Fibroblast of the aortic adventitia (primary cell): ENCODE measurements at places on chromosomes 13 and 19.
A peak's percentile ranks its signal among the peaks of the same experiment; 100 is the strongest.

DNA sequence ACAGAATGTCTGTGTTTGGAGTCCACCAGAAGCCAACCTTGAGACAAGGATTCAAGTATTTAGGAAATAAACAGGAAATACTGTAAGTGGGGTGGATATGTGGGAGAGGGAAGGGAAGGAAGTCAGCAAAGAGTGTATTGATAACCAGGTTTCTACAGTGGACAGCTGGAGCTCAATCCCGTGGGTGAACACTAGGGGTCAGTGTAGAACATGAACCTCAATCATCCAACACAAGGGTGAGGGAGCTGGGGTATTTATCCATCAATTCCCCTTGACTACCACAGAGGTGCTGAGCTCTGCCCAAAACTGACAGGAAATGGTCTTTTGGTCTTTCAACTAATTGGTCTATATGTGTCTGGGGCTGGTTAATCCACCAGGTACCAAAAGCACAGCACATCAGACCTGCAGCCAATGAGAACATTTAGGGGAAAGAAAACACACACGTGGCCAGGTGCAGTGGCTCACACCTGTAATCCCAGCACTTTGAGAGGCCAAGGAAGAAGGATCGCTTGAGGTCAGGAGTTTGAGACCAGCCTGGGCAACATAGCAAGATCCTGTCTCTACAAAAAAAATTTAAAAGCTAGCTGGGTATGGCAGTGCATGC is 5.6 kb upstream of the SYDE1 start:
- DNase-seq = peak; percentile 54

- no peak for DNase-seq
These were observed 1037.0 kb upstream of the SPRY2 start for GRCh38 chr13:81377921-81378320.

DNA sequence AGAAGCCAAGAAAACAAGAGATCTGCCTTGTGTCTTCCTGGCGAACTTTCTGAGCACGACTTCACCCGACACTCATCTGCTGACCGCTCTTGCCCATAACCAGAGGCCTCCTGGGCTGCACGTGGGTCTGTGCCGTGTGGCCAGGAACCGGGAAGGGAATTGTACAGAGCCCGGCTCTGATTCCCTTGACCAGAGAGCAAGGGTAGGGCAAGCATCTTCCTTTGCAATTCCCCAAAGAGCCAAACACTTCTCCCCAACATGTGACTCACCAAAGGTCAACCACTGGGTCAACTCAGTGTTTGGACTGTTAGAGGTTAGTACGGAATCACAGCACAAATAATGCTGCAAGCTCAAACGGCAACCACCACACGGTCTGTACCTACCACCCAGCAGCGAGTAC is 48.9 kb downstream of the KLF2 start:
- DNase-seq = peak; percentile 56

- DNase-seq = no peak
These were observed 48.0 kb upstream of the WASF3 start for GRCh38 chr13:26509491-26509890.

DNA sequence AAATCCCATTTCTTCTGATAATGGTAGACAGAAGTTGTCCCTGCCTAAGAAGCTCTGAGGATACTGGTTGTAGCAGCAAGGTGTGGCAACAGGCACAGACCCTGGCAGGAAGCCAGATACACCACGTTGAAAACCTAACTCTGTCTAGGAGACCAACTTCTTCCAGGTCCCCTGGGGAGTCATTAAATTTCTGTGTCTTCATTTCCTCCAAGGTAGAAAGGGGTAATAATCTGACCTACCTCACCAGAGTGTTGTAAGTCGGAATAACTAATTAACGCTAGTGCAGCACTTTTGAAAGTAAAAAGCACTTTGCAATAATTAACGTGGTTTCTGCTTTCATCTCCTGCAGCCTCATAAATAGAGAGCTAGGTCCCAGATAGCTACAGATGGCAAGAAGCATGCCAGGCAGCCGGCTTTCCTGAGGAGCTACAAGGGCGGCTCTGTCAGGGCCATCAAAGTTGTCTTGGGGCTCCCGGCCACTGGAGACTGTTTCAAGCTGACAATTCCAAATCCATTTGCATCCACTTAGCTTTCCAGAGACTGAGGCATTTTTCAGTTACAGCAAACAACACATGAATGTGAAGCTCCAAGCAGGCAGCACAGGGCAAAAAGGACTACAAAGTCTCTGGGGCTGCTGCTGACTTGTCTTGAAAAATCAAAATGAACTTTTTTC is 176.2 kb downstream of the FOXO1 start:
- DNase-seq = no peak

DNA sequence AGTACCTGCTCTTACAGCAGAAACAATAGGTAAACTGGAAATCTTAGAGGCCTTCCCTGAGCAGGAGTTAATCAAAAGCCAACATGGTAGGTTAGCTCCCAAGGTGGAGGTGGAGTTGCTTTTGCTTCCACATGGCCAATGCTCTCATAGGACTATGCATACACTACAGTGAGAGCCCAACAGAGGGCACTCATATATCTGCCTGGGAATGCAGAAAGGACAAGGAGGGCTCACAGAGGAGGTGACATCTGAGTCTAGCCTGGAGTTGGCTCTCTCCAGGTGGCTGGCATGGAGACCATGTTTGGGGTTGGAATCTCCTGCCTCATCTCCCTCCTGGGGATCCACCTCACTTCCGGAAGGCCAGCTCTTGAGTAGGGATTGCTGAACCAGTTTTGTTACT is 34.6 kb downstream of the ATP8A2 start:
- DNase-seq = no peak

GRCh38 chr13:39554371-39554770 is 48.6 kb downstream of the LHFPL6 start:
- DNase-seq = peak; percentile 18

GRCh38 chr13:32737111-32737571 is 150.9 kb downstream of the PDS5B start:
- DNase-seq = peak; percentile 61

DNA sequence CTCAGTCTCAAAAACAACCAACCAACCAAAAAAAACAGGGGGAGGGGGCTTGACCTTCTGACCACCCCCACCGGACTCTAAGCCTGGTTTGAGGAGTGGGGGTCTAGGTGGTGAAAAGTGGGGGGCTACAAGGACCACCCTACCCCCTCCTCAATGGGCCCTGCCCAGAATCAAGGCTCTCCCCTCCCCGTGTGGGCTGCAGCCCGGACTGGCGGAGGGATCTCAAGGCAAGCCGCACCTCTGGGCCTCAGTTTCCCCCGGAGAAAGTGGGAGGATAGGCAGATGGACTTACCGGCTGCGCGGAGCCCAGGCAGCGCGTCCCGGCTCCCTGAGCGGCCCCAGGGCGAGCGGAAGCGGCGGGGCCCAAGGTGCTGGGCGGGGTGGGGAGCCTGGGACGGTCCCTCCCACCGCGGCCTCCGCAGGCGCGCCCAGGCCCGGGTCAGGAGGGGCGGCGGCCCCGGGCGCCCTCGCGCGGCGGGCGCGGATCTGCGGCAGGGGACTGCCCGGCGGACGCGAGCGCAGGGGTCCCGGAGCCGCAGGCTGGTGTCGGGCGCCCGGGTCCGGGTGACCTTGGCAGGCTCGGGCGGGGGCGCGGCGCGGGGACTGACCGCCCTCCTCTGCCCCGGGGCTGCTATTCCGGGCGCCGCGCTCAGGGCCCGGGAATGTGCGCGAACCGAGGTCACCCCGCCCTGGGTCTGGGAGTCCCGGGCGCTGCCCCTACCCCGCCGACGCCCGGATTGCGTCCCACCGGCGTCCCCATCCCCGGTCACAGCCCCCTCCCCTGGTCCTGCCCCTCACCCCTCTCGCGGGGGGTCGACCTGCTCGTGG is at the start of gene ADAMTSL5:
Gene ADAMTSL5 (minus strand): TSS at position 349 of the 828 bp plus-strand sequence. CDS start 2,076 bp downstream, outside the sequence.
- DNase-seq = peak; percentile 42

DNA sequence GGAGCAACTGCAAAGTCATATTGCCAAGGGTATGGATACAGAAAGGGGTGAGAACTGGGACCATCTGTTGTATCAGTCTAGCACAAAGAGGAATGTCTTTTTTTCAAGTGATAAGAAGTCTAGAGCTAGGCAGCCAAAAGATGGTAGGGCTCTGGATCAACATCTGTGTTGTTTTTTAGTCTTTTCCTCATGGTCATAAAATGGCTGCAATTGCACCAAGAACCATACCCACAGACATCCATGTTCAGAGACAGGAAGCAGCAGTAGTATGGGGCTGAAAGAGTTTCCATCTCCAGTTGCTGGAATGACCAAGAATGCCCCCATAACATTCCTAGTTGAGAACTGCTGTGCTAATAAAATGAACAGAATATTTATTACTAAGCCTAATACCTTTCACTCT is 25.6 kb downstream of the KCNC3 start:
- DNase-seq = no peak

DNA sequence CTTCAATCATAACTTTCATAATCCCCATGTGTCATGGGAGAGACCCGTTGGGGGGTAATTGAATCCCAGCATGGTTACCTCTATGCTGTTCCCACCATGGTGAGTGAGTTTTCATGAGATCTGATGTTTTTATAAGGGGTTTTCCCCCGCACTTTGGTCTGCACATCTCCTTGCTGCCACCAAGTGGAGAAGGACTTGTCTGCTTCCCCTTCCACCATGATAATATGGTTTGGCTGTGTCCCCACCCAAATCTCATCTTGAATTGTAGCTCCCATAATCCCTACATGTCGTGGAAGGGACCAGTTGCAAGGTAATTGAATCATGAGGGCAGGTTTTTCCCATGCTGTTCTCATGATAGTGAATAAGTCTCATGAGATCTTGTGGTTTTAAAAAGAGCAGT is 524.9 kb downstream of the SLITRK5 start:
- DNase-seq = no peak

GRCh38 chr19:55442372-55442961 is 633 bp downstream of the SHISA7 start:
- DNase-seq = no peak

GRCh38 chr19:4870025-4870700 is 2.7 kb upstream of the PLIN3 start:
- peak; percentile 93 for DNase-seq

- DNase-seq = no peak
These were observed 27.7 kb downstream of the TUBA3C start for GRCh38 chr13:19153782-19154450.

GRCh38 chr13:19961924-19962323 is 3.4 kb downstream of the ZMYM2 start:
- DNase-seq = no peak

- no peak for DNase-seq
These were observed 85.7 kb downstream of the FOXO1 start for GRCh38 chr13:40580566-40581276.

DNA sequence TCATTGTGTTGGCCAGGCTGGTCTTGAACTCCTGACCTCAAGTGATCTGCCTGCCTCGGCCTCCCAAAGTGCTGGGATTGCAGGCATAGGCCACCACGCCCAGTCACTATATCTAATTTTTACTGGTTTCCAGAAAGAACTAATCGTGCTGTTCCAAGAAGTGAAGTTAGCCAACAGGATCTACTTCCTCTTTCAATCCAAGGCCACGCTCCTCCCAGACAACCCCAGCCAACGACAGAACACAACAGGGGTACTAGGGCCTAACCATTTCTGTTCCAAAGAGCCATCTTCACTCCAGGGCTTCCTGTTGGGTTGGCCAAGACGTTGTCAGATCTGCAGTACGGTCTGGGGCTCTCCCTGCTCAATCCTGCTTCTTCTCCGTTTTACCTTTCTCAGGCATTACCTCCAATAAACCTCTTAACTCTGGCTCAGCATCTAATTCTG is 7.0 kb upstream of the LSM14A start:
- no peak for DNase-seq

- DNase-seq = peak; percentile 61
These were observed 572 bp downstream of the UCHL3 start for GRCh38 chr13:75550159-75550567.

DNA sequence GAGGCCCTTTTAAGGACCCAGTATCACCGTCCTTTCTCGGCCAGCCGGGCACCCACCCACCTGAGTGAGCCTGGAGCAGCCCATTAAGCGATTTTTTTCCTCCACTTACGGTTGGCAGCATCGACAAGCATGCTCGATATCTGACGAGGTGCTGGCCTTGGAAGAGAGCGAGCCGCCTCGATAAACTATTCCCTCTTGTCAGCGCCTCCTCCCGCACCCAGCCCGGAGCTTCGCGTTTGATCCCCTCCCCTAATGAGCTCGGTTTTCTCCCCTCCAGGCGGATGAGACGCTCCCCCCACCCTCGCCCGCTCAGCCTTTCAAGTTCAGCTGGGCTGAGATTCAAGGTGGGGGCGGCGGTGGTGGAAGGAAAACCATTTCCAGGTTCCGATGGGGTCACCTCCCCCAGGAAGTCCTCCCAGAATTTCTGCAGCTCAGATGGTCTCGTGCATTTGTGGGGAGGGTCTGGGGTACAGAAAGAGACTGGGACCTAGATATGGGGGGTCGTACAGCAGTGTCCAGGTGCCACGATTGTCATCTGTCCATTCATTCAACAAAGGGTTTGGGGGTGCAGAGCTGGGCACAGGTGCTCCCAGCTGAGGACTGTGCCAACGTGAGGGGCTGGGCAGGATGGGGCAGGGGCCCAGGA is 18.9 kb upstream of the ONECUT3 start:
- no peak for DNase-seq

DNA sequence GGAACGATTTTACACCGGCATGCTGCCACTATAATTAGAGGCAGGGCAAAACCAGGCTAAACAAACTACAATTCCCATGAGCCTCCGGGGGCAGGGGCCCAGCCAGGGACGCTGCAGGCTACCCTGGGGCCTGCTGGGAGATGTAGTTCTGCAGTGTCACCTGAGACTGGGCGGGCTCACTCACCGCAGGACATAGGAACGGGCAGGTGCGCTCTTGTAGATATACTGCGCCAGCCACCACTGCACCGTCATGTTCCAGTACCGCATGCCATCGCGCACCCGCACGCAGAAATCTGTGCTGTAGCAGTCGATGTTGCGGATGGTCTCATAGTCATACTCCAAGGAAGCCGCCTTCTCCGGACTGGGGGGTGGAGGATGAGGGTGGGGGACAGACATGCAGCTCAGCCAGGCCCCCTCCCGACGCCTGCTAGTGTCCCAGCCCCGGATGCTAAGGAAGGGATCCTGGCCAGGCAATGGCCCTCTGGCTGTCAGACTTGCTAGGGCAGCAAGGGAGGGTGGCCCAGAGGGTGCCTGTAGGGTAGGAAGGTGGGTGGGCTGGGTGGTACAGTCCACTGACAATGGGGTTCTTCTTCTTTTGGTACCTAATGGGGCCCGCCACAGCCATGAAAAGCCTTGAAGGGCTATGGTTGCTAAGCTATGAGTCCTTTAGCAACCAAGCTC is 5.8 kb upstream of the TMC4 start:
- DNase-seq = no peak

- DNase-seq = no peak
These were observed at the start of gene DAZAP1 for GRCh38 chr19:1407528-1408299. DAZAP1 (plus strand) TSS chr19:1407586; CDS start chr19:1407774, 188 bp downstream.

- DNase-seq = no peak
These were observed 374.0 kb downstream of the IRS2 start for GRCh38 chr13:109412283-109412901.

GRCh38 chr13:42649141-42649540 is 75.2 kb downstream of the TNFSF11 start:
- DNase-seq = no peak

DNA sequence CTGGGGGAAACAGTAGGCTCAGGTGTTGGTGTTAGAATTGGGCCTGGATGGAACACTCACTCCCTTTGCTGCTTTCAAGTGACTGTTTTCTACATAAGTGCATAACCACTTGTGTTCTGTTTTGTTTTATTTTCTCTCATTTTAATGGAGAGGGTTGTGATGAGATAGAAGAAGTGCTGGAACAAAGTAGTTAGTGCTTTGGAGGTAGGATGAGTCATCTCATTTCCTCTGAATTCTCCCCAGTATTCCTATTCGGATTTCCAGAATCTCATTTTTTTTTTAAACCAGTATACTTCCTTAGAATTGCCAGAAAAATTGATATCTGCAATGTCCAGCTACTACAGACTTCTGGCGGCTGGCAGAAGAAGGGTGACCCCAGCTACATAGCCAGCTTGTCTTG is 575.9 kb downstream of the MYO16 start:
- no peak for DNase-seq
